ENCODE measurements at places on chromosomes 3 and 15. TPM values are rescaled to one million over a fixed set of nuclear protein-coding genes. Genes with fewer than 3 reads are reported as not detected.

SKOR1 gene
- total RNA-seq: 0.12 TPM

CNTN4 gene
- 35.2 TPM for total RNA-seq

CHDH gene
- 30.1 TPM for total RNA-seq

ZPLD1 gene
- 0.12 TPM for total RNA-seq

MAP2K1 gene
- total RNA-seq: 20.1 TPM

GRK7 gene
- 0.07 TPM for total RNA-seq

ZNF662 gene
- total RNA-seq: not detected

SLC22A14 gene
- 0.20 TPM for total RNA-seq

HEG1 gene
- total RNA-seq: 27.2 TPM

SEMA3F gene
- total RNA-seq: 11.8 TPM
